ENCODE measurements at places on chromosomes 1 and 21.

- H3K36me3 ChIP-seq: no peaks in the 10 kb centered on the region
- no peak overlapping the region for H3K4me3 ChIP-seq
- H3K27me3 ChIP-seq: no peaks in the 10 kb centered on the region
- peaks cover 3% of the 10 kb centered on the region for H3K4me1 ChIP-seq
Observed at GRCh38 chr1:230140221-230141020, 73.4 kb downstream of the GALNT2 start.

- H3K4me1 ChIP-seq: no peaks in the 10 kb centered on the region
- H3K4me3 ChIP-seq: no peak overlapping the region
- no peak overlapping the region for H3K27ac ChIP-seq
- H3K36me3 ChIP-seq: no peaks in the 10 kb centered on the region
Observed at GRCh38 chr1:81225789-81226602, 574.7 kb upstream of the ADGRL2 start.

DNA sequence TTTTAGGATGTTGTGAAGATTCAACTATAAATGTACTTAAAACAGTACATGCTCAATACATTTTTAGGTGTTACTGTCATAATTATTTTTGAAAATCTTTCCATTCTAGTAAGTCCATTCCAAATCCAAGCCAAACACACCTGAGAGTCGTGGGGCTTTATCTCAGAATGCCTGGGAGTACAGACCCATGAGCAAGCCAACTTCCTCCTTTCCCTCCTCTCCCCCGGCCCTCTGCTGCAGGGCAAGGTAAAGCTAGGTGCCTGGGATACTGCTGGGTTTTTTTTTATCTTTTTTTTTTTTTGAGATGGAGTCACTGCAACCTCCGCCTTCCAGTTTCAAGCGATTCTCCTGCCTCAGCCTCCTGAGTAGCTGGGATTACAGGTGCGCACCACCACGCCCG is 16.5 kb downstream of the TMEM51 start:
- H3K27ac ChIP-seq: no peak overlapping the region
- no peaks in the 10 kb centered on the region for H3K27me3 ChIP-seq
- no peaks in the 10 kb centered on the region for H3K36me3 ChIP-seq
- no peak overlapping the region for H3K4me3 ChIP-seq
- H3K4me1 ChIP-seq: no peaks in the 10 kb centered on the region

DNA sequence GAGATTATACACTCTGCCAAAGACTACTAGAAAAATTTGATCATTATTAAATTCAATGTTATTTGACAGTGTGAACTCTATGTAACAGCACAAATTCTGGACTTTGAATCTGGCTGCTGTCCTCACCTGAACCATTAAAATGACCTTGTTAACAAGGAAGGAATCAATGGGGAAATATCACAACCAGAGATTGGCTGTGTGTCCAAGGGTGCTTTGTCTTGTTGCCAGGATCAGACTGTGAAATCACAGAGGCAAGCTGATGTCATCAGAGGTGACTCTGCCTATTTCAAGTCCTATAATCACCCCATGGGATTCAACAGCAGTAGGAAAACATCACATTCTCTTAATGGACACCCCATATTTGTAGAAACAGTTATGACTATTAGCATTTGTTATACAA is 46.8 kb downstream of the ADAMTS5 start:
- H3K27me3 ChIP-seq: no peaks in the 10 kb centered on the region
- H3K4me3 ChIP-seq: no peak overlapping the region
- H3K36me3 ChIP-seq: no peaks in the 10 kb centered on the region

- H3K27ac ChIP-seq: no peak overlapping the region
- DNase-seq: peak; percentile 71
- no peaks in the 10 kb centered on the region for H3K36me3 ChIP-seq
- no peaks in the 10 kb centered on the region for H3K4me1 ChIP-seq
- no peaks in the 10 kb centered on the region for H3K27me3 ChIP-seq
Observed at GRCh38 chr1:89483010-89483756, 41.4 kb upstream of the LRRC8B start.

DNA sequence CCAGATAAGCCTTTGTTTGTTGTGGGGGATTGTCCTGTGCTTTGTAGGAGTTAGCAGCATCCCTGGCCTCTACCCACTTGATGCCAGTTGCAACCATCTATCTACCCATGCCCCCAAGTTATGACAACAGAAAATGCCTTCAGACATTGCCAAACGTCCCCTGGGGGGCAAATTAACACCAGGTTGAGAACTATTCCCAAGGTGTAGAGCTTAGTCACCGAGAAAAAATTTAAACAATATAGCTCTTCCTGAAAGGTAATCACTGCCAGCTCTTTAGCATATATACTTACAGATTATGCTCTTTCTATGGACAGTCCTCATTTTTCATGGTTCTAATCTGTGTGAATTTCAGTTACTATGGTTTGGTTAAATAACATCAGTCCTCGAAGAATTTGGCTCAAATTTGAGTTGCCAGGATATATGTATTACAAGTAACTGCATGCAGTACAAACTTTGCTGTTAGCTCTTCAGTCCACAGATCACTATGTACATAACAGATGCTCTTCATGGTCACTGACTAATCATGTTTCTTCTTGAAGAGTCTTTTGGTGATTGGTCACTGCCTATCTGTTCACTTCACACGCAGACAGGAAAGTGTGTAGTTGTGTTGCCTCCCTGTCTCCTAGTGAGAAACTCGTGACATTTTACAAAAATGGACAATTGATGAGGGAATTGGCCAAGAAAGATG is 25.2 kb downstream of the MAPKAPK2 start:
- no peaks in the 10 kb centered on the region for H3K27me3 ChIP-seq
- peaks cover 33% of the 10 kb centered on the region for H3K4me1 ChIP-seq
- peak; percentile 37 for DNase-seq
- H3K4me3 ChIP-seq: no peak overlapping the region
- no peak overlapping the region for H3K27ac ChIP-seq

DNA sequence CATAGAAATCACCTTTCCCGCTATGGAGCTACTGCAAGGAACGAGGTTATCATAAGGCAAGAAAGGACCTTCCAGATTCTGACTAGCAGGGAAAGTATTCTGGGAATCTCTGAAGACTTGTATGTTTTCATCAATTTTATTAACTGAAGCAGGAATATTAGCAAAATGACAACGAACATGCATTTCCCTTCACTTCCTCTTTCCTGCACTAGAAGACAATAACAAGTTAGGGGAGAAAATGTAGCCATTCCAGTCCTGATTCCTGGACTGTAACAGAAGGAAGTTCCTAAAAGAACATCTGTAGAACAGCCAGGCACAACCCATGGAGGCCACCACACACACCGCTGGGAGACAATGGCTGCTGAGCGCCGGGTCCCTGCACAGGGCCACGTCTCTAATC is 106.8 kb downstream of the RAVER2 start:
- H3K27me3 ChIP-seq: no peaks in the 10 kb centered on the region
- H3K4me1 ChIP-seq: no peaks in the 10 kb centered on the region
- DNase-seq: no peak
- no peak overlapping the region for H3K4me3 ChIP-seq
- no peak overlapping the region for H3K27ac ChIP-seq
